ENCODE measurements at places on chromosomes 13 and 19. TPM values are rescaled to one million over a fixed set of nuclear protein-coding genes. Genes with fewer than 3 reads are reported as not detected.
A peak's percentile ranks its signal among the peaks of the same experiment; 100 is the strongest.

GRCh38 chr19:22422211-22422610, at the start of gene ZNF98:
TSS of gene ZNF98 (minus strand) at chr19:22422346. CDS start at chr19:22422224, 122 bp downstream.
- DNase-seq = peak; percentile 57

The SHISA7 gene
- polyA plus RNA-seq = 0.20 TPM

The ZNF738 gene
- 54.2 TPM for polyA plus RNA-seq

GRCh38 chr13:111449041-111449440, 128.6 kb downstream of the TEX29 start:
- no peak for DNase-seq

The TMEM147 gene
- polyA plus RNA-seq = 81.5 TPM

The ONECUT3 gene
- polyA plus RNA-seq = 0.03 TPM

DNA sequence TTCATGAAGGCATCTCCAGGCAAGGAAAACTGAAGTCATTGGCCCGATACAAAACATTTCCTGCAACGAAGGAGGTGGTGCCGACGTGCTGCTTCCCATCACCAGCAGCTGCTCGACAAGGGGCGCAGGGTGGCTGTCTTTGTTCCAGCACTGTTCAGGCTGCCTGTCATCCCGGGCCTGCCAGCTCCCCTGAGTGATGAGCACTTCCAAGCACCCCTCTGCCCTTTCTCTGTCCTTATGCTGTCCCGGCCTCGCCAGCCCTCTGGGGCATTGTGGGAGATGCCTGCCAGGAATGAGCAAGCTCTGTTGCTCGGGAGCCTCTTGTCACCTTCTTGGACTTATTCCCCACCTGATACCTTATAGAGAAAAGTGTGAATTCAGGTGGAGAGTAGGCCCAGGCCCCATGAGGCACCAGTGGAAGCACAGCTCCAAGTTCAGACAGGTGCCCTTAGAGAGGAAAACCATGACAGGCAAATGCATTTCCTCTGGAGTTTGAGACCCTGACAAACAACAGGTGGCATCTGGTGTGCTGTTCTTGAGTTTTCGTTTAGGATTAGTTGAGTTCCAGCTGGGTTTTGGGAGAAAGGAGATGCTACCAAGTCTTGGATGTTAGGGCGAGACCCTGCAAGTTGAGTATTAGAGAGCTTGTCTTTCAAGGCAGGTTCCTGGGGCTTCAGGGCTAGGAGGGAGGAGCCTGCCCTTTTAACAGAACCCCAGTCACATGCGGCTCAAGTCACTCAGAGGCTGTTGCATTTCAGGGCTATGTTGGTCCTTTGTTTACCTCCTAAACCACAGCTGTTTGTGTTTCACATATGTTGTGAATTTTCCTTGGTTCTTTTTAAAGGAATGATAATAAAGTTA, 21.4 kb downstream of the BBC3 start:
- DNase-seq = no peak

The SELENOV gene
- 10.1 TPM for polyA plus RNA-seq

- DNase-seq = no peak
Observed at GRCh38 chr13:102877303-102877702, 31.5 kb downstream of the ERCC5 start.

The ENOX1 gene
- polyA plus RNA-seq = 8.8 TPM

DNA sequence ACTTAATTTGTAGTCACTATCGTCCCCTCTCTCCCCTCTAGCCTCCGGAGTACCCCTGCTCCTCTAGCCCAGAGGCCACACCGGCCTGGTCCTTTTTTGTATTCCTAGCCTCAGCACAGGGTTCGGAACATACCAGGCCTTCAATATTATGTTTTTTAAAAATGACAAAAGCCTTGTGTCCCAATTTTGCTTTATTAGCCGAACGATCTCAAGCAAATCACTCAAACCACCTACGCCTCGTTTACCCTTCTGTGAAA, 463 bp upstream of the POMP start:
- no peak for DNase-seq

The HIF3A gene
- 58.2 TPM for polyA plus RNA-seq

DNA sequence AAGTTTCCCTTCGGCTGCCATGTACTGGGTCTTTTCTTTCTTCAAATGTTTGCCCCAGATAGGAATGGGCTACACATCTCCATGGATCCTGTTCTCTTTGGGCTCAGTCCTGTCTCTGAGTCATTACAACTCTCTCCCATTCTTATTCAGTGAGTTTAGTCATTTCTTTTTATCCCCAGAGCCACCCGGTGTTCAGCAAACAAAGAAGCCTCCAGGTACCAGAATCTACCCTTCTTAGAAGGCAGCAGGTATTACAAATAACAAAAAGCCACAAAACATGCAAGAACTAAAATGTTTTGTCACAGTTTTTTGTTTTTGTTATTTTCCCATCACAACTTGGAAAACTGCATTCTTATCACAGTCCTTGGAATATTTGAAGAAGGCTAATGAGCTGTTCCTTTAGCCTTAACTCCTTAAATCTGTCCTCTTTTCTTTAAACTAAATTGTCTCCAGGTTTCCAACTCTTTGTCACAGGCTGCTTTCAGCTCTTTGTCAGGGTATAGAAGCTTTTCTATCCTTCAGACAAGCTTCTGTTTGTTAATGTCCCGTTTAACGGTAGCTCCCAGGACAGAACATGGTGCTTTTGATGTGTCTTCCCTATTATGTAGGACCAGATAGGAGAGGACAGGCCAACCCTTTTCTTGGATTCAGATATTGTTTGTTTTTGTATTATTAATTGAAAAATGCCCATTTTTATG, 215.5 kb upstream of the HTR2A start:
- DNase-seq = no peak

The ATP4B gene
- 0.33 TPM for polyA plus RNA-seq

The DACH1 gene
- polyA plus RNA-seq = 120 TPM

GRCh38 chr13:103515410-103515809, 449.2 kb upstream of the SLC10A2 start:
- no peak for DNase-seq

- no peak for DNase-seq
Observed at GRCh38 chr13:112767506-112768471, 78.0 kb downstream of the ATP11A start.

Measured in left kidney (tissue), 8 donors.